ENCODE measurements at places on chromosomes 2 and 18.

GRCh38 chr2:30964334-30965005 is 157.2 kb upstream of the CAPN13 start:
- no peak for DNase-seq

- no peak for DNase-seq
Observed at GRCh38 chr18:55786651-55787272, 198.8 kb upstream of the TCF4 start.

- no peak for DNase-seq
Observed at GRCh38 chr2:74317701-74318100, 25.5 kb downstream of the SLC4A5 start.

DNA sequence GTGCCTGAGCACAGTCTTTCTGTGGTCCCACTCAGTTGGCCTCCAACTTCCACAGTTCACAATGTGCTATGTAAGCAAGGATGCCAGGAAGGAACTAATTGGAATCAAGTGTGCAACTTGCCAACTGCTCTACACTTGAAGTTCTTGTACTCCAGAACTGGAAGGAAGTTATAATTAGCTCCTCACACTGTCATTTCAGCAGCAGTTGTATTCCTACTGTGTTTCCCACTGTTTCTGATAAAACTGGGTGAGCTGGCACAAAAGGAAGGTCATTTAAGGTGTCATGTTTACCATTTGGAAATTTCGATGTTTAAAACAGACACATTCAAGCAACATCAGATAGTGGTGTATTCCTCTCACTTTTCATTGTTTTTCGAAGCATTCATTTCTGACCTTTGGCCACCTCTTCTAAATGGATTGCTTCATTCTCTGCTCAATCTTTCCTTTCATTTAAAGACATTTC is 84.2 kb downstream of the ANTXR1 start:
- DNase-seq: no peak

GRCh38 chr2:205361970-205362369 is 320.3 kb upstream of the NRP2 start:
- no peak for DNase-seq

- no peak for DNase-seq
Observed at GRCh38 chr18:48779462-48779861, 171.3 kb downstream of the SMAD7 start.

DNA sequence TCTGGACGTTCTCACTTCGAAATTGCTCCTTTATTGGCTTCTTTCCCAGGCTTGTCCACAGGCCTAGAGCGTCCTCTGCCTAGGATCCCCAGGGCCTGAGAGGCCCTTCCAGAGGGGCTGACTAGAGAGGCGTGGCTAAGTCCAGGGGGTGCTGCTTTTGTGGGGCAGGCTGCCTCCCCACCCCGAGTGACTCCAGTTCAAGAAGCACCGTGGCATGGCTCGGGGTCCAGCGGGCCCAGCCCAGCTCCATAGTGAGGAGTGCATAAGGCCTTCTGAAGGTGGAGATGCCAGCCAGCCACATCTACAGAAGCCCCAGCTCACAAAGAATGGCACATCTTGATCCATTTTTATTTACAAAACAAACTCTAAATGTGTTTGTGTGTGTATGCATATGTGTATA is 44.8 kb upstream of the POMC start:
- DNase-seq: no peak

- no peak for DNase-seq
Observed at GRCh38 chr18:6414723-6415417, at the start of gene L3MBTL4. L3MBTL4 (minus strand) TSS chr18:6414911; CDS start chr18:6311625, 103,286 bp downstream.

- no peak for DNase-seq
Observed at GRCh38 chr2:9765611-9766531, 77.4 kb upstream of the TAF1B start.

- no peak for DNase-seq
Observed at GRCh38 chr2:182559623-182560022, 132.8 kb upstream of the PDE1A start.

- no peak for DNase-seq
Observed at GRCh38 chr2:150486539-150487484, 655 bp downstream of the RND3 start.

DNA sequence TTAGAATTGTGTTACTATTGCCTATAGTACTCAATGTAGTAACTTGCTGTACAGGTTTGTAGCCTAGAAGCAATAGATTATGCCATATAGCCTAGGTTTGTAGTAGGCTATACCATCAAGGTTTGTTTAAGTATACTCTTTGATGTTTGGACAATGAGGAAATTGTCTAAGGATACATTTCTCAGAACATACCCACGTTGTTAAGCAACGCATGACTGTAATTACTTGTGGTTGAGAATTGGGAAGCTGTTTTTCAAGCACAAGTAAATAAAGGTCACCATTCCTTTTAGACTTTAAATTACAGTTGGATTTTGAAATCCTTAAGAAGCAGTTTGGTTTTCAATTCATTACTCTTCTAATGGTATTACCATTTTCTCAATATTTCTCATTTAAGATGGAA is 89.8 kb upstream of the KCNH7 start:
- DNase-seq: no peak

Data from activated naive CD4-positive, alpha-beta T cell (primary cell).